ENCODE measurements at places on chromosomes 4 and X. TPM values are rescaled to one million over a fixed set of nuclear protein-coding genes. Genes with fewer than 3 reads are reported as not detected.
A peak's percentile ranks its signal among the peaks of the same experiment; 100 is the strongest.

The TACR3 gene
- not detected for polyA plus RNA-seq

The FOXR2 gene
- polyA plus RNA-seq: not detected

The RS1 gene
- not detected for polyA plus RNA-seq

The NR3C2 gene
- polyA plus RNA-seq: 3.6 TPM

The RAB40AL gene
- polyA plus RNA-seq: 0.19 TPM

The ERCC6L gene
- polyA plus RNA-seq: 0.01 TPM

- DNase-seq: no peak
These were observed 13.0 kb downstream of the PPP1R3F start for GRCh38 chrX:49282647-49283011.

- no peak for DNase-seq
These were observed 515.5 kb downstream of the STPG2 start for GRCh38 chr4:97627750-97628149.

- no peak for DNase-seq
These were observed 24.8 kb downstream of the ELF2 start for GRCh38 chr4:139152249-139152648.

GRCh38 chr4:56681853-56682525, 893 bp upstream of the HOPX start:
- no peak for DNase-seq

- DNase-seq: no peak
These were observed 27.2 kb upstream of the C4orf17 start for GRCh38 chr4:99483636-99484035.

- peak; percentile 30 for DNase-seq
These were observed 60.4 kb upstream of the BCOR start for GRCh38 chrX:40158036-40158706.

DNA sequence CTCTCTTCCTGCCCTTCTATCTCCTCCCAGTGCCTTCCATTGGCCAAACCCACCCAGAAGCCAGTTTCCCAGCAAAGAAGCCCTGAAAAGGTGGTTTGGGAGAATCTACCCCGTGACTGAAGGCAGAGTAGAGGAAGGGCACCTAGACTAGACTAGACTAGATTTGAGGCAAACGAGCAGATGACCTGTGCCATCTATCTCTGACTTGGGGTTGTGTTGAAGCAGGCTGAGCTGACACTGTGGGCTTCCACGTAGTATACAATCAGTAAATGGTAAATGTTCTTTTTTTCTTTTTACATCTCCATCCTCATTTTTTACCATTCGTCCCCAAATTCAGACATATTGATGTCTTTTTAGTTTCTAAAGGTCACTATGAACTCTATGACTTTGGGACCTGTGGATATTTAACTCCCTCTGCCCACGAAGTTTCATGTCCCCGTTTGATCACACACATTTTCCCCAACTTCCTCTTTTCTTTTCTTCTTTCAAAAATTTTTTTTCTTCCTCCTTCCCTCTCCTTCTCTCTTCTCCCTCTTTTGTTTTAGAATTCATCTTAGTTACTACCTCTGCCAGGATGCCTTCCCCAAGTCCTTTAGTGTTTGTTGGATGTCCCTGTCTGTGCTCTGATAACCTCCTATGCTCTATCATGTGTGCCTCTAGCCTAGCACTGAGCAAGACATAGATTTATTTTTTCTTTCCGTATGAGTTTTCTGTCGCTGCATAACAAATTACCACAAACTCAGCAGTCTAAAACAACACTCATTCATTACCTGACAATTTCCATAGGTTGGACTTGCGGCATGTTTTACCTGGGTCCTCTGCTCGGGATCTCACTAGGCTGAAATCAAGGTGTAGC, 6.2 kb upstream of the AFF1 start:
- DNase-seq: no peak

- no peak for DNase-seq
These were observed 103.2 kb downstream of the VCX2 start for GRCh38 chrX:8067754-8068462.

DNA sequence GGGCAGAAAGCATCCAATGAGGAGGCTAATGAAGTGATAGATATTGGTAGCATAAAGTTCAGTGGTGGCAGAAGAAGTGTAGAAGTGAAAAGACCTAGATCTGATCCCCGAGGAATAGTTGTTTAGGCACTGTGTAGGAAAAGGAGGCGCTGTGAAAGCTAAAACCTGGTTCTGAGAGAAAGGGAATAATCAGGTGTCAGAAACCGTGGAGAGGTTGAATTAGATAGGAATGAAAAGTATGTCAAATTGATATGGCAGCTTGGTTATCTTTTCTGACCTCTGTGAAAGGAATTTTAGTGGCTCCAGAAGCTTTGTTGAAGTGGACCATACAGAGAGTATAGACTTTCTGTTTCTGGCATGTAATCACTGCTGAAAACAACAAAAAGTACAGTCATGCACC, 30.8 kb upstream of the CCDC160 start:
- DNase-seq: no peak

DNA sequence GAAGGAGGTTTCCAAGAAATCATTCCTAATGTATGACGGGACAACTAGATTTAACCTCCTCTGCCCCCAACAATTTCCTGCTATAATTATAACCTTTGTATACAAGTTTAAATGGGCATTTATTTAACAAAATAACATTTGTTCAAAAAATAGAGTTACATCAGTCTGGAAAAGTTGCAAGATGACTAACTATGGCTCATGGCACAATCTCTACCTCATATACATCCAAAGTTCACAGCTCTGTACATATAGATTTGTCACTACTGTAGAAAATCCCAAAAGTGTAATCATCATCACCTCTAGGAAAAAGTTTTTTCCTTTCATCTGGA, 3.8 kb upstream of the RPS6KA3 start:
- no peak for DNase-seq

DNA sequence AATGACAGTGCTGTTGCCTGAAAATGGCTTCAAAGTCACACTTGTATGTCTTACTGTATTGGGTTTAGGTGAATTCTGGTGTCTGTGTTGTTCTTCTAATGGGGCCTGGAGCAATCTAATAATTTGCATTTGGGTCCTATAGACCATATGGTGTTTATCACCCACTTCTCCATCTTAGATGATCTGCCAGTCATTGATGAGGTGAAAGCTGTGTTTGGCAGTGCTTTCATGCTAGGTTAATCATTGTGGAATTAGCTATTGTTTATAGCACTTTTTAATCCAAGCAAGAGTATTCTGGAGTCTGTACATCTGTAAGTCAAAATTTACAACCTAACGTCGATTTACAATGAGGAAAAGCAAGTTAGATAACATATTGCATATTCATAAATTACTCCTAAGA, 572.2 kb upstream of the MAGEB2 start:
- DNase-seq: no peak

DNA sequence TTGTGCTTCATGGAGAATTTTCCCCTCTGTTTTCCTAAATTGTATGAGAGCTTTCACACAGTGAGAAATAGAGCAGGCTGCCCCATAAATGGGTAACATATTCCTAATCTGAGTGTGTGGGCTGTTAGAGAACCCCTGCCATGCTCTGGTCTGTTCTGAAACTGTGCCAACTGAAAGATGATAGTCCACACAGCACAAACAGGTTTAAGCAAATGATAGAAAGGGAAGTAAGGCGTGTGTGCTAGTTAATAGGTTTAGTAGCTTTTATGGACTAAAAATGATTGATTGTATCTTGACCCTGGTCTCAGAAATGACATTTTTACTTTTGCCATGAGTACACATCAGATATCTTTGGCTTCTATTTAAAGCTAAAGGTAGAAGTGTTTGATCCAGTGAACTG, 106.2 kb downstream of the PRRG1 start:
- no peak for DNase-seq

DNA sequence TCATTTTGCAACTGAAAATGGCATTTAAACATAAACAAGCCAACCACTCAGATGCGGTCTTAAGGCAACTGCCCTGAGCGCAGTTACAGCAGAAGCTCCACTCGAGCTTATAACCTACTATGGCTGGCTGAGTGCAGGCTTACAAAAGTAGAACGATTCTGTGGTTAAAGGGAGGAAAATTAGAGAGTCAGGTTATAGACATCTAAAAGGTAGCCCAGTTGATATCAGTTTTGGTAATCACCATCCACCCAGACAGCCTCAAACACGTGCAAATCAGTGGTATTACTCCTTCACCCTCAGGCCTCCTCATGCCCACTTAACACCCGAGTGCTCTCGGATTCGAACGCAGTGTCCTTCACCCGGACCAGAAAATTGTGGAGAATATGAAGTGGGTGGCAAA, 3.1 kb downstream of the LEF1 start:
- no peak for DNase-seq

- no peak for DNase-seq
These were observed 61.9 kb downstream of the LARP1B start for GRCh38 chr4:128123036-128123435.

DNA sequence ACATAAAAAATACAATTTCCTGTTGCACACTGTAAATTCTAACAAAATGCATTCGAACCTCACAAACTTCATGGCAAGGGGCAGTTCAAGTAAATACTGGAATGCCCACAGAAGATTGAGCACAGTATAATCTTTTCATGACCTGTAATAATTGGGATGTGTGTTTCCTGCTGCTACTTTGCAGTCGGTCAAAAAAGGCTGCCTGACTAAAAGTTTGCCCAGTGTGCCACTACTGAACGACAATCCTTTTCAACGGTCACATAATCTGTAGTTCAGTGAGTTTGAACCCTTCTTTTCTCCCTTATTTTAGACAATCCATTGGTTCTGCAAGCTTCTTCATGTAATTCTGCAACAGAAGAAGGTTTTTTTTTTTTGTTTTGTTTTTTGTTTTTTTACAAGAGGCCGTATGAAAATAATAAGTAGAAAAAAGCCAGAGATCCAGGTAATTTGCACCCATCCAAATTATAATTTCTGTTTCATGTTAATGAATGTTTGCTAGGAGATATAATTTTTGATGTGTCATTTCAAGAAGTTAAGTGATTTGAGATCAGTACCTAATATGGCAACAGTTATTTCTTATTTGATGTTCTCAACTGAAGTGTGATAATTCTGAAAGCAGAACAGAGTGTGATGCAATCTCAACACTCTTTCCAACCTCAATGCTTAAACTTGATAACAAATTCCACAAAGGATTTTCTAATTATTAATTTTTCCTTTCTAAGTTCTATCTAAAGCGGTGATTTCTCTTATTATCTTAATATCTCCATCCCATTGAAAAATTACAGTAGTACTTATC, 237.6 kb downstream of the FSTL5 start:
- no peak for DNase-seq

- DNase-seq: no peak
These were observed 114.9 kb upstream of the FAM9B start for GRCh38 chrX:9148615-9149399.

All from heart left ventricle (tissue), 16 donors.